ENCODE measurements at places on chromosomes 7 and 10.

DNA sequence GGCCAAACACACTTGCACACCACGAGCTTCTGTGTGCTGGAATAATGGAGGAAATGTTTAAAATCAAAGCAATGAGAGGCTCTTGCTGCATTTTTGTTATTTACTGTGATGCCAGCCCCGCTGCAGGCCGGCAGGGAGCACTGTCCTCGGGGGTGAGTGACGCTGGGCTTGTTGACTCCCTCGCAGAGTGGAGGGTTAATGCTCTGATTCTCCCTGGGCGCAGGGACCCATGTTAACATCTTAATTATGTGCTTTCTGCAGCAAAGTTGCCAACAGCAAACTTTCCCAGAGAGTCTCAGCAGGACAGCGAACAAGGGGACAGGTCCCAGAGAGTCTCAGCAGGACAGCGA, 22.9 kb downstream of the SCART1 start:
- no peaks in the 10 kb centered on the region for H3K27me3 ChIP-seq
- H3K27ac ChIP-seq = no peak overlapping the region
- H3K4me3 ChIP-seq = no peak overlapping the region
- H3K4me1 ChIP-seq = no peaks in the 10 kb centered on the region

GRCh38 chr7:7698930-7699329, 19.5 kb downstream of the RPA3 start:
- H3K27me3 ChIP-seq = no peaks in the 10 kb centered on the region
- H3K4me1 ChIP-seq = no peaks in the 10 kb centered on the region
- H3K4me3 ChIP-seq = no peak overlapping the region
- DNase-seq = no peak

DNA sequence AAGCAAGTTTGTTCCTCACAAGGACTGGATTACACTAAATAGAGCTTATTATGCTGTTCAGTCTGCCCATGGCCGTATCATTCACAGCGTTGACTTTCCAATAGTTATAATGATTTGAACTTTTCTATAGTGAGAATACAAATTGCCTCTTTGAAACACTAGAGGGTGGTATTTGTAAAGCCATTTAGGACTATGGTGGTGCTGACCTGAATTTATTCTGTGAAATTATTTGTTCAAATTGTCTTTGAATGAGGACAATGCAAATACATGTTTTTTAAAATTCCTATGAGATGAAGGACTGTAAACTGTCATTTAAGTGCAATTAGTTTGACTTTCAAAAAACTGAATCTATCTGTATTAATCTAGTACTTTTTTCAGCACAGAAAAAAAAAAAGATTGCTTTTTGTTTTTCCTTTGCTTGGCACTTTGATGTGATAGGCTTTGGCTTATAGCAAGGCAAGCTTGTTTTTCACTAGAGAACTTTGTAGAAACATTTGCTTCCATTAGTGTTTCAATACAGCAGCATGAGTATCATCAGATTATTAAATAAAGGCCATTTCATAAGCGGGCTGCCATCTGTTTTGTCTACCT, 122.7 kb upstream of the TMEM229A start:
- no peaks in the 10 kb centered on the region for H3K4me1 ChIP-seq
- no peaks in the 10 kb centered on the region for H3K36me3 ChIP-seq
- no peak overlapping the region for H3K4me3 ChIP-seq
- no peak overlapping the region for H3K27ac ChIP-seq
- no peaks in the 10 kb centered on the region for H3K27me3 ChIP-seq
- DNase-seq = no peak

GRCh38 chr10:100288196-100288595, 1.7 kb upstream of the BLOC1S2 start:
- no peaks in the 10 kb centered on the region for H3K27me3 ChIP-seq
- no peak overlapping the region for H3K27ac ChIP-seq
- H3K4me3 ChIP-seq = no peak overlapping the region

- H3K4me3 ChIP-seq = no peak overlapping the region
- H3K27me3 ChIP-seq = no peaks in the 10 kb centered on the region
- H3K4me1 ChIP-seq = no peaks in the 10 kb centered on the region
- no peak for DNase-seq
- H3K27ac ChIP-seq = no peak overlapping the region
Observed at GRCh38 chr10:58178811-58179210, 88.9 kb downstream of the IPMK start.

DNA sequence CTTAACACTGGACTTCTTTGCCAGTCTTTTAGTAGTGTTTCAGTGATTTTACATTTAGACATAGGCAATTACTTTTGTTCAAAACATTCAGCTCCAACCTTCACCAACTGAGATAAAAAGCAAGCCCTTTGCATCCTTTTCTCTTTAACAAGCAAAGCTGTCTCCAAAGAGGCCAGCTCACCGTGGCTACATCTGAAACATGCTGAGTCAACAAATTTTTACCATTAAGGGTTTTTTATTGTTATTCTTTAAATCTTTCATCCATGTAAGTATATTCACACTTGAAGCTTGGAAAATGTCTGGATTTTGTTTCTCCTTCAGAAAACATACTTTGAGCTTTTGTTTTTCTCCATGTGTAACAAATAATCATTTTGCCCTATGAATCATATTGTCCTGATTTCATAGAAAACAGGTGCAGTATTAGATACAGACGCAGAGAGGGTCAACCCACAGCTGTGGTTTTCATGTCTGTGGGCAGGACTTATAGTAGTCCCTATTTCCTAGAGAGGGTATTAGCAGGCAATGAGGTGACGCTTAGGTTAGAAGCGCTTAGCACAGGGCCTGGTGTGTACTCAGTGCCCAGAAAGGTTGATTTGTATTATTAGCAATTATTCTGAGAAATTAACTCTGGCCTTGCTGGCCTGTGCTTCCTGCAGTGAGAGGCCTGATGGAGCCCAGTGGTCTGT, 99.5 kb downstream of the MKI67 start:
- no peak for DNase-seq
- H3K4me1 ChIP-seq = no peaks in the 10 kb centered on the region
- no peaks in the 10 kb centered on the region for H3K27me3 ChIP-seq
- no peak overlapping the region for H3K4me3 ChIP-seq
- no peaks in the 10 kb centered on the region for H3K36me3 ChIP-seq

DNA sequence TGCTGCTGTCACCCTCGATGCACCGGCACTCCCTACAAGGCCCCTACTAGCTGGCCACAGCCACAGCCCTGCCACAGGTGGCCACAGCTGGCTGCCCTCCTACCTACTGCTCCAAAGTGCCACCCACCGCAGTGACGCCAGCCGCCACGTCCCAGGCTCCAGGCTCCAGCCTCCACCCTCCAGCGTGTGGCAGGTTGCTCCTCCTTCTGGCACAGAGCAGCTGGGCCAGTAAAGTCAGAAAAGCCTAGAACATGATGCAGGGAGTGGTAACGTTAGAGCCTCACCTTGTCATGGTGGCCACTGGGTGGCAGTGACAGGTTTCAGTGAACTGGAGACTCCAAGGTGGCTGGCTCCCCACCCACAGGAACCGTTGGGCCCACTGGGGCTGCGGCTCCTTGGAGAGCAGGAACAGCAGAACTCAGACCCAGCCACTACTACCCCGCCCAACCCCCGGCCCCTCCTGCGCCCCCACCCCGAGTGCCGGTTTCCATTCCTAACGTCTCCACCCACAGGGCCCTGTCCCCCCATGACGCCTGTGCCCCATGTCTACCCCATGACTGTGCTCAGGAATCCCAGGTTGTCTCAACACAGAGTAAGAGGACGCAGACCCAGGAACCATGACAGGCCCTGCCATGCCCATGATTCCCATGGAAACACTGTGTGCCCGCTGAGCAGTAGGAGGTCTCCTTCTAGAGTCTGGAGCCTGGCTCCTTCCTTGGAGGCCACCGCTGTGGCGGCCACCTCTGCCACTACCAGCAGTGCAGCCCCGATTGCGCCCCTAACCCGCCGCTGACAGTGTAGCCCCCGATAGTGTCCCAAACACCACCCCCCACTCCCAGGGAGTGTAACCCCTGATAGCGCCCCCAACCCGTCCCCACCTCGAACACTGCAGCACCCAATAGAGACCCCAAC, 52.3 kb upstream of the ZNF33B start:
- H3K27me3 ChIP-seq = no peaks in the 10 kb centered on the region
- no peaks in the 10 kb centered on the region for H3K36me3 ChIP-seq
- H3K27ac ChIP-seq = no peak overlapping the region
- peak; percentile 48 for DNase-seq

DNA sequence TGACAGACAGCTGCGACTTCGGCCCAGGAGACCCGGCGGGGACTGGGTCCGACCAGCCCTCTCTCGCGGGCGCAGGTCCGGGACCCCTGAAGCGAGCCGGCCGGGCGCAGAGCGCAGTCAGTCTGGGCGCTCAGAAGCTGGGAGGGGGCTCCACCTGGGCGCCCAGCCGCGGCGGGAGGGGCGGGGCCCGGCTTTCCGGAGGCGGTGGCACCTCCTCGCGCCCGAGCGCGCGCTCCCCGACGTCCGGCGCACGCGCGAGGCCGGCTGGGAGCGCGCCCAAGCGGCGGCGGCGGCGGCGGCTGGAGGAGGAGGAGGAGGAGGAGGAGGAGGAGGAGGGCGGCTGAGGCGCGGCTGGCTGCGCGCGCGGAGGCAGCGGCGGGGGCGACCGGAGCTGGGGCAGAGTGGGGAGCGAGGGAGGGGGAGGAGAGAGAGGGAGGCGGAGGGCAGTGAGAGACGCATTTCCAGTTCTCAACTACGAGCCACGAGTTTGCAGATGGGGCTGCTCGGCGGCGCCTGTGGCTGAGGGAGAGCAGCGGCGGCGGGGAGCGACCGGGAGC, at the start of gene PALS2:
PALS2 (plus strand) TSS at position 456 of the 557 bp plus-strand sequence. CDS start 50,216 bp downstream, outside the sequence.
- no peaks in the 10 kb centered on the region for H3K36me3 ChIP-seq
- no peak within 1 kb of the TSS for H3K27ac ChIP-seq
- H3K4me3 ChIP-seq = peak within 1 kb of the TSS; percentile 96
- H3K4me1 ChIP-seq = peaks cover 4% of the 10 kb centered on the region

GRCh38 chr10:125578658-125579315, 104.2 kb downstream of the TEX36 start:
- no peak for DNase-seq
- no peak overlapping the region for H3K27ac ChIP-seq
- no peaks in the 10 kb centered on the region for H3K4me1 ChIP-seq
- H3K4me3 ChIP-seq = no peak overlapping the region
- H3K36me3 ChIP-seq = no peaks in the 10 kb centered on the region

- no peak for DNase-seq
- H3K27ac ChIP-seq = no peak overlapping the region
- no peak overlapping the region for H3K4me3 ChIP-seq
- H3K27me3 ChIP-seq = no peaks in the 10 kb centered on the region
Observed at GRCh38 chr10:1664333-1664964, 72.9 kb downstream of the ADARB2 start.

GRCh38 chr10:29860166-29860565, 199.2 kb downstream of the JCAD start:
- no peaks in the 10 kb centered on the region for H3K36me3 ChIP-seq
- H3K27ac ChIP-seq = no peak overlapping the region
- DNase-seq = no peak
- no peaks in the 10 kb centered on the region for H3K4me1 ChIP-seq
- H3K27me3 ChIP-seq = no peaks in the 10 kb centered on the region
- H3K4me3 ChIP-seq = no peak overlapping the region

DNA sequence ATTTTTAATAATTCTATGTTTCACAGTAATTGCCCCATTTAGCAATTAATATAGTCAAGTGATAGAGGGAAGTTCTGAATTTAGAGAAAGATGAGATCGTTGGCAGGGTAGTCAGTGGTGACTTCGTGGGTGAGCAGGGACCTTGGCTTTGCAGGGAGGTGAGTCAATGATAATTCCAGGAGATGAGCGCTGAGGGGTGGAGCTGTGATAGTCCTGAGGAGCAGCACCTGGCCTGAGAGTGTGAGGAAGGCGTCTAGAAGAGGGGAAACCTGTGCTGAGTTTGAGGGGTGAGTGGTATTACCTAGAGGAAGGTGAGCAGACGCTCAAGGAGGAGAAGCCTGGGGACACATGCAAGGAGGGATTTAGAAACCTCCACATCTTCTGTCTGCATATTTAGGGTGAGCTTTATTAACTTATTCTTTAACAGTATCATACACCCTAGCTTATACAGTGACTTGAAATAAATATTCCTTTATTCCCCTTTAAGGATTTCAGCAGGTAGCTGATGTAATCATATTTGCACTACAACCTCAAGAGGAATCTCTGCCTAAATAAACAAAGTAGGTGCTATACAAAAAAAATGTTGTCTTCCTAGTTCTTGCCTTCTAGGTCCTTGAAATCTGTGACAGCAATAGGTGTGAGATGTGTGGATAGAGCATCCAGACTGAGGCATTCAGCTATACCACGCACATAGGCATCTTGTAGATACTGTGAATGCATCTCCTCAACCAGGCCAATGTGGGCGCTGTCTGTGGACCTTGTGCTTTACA, 2.1 kb upstream of the TRIL start:
- no peaks in the 10 kb centered on the region for H3K36me3 ChIP-seq
- H3K27me3 ChIP-seq = peaks cover 16% of the 10 kb centered on the region
- no peak overlapping the region for H3K27ac ChIP-seq
- DNase-seq = no peak

- no peak overlapping the region for H3K4me3 ChIP-seq
- no peak for DNase-seq
- H3K4me1 ChIP-seq = no peaks in the 10 kb centered on the region
- H3K27ac ChIP-seq = no peak overlapping the region
Observed at GRCh38 chr10:20017961-20018360, 201.7 kb downstream of the PLXDC2 start.

DNA sequence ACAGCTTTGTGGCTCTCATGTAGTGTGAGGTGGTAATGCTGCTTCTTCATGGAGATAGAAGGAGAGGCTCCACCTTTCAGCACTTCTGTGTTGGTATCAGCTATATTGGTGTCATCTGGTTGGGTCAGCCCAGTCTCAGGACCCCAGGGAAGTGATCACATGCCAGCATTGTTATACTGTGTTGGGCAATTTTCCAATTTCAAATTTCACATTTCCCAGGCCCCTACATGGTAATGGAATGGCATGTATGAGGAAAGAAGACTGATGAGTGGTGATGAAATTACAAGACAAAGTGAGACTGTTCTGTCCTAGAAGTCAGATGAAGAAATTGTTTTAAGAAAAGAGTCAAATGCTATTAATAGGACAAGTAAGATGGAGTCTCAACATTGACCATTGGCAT, 3.7 kb upstream of the AKR1C3 start:
- H3K4me1 ChIP-seq = peaks cover 2% of the 10 kb centered on the region
- H3K36me3 ChIP-seq = no peaks in the 10 kb centered on the region
- no peak overlapping the region for H3K4me3 ChIP-seq
- H3K27ac ChIP-seq = no peak overlapping the region
- no peak for DNase-seq

DNA sequence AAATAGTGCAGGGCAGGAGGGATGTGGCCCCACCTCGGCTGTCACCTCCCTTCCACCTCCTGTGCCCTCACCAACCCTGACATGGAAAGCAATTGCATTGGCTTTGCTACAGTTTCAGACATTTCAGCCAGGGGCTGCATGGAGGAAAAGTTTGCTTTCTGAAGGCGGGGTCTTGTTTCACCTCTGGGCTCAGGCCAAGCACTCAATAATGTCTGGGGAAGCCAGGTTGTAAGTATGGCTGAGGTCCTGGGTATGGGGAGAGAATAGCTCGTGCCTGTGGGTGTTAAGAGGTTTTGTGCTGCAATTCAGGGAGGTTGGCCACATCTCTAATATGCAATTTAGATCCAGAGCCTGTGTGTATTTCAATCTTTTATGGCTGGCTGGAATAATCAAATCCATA, 238.4 kb upstream of the MKI67 start:
- H3K27ac ChIP-seq = no peak overlapping the region
- H3K4me1 ChIP-seq = no peaks in the 10 kb centered on the region
- H3K4me3 ChIP-seq = no peak overlapping the region
- H3K36me3 ChIP-seq = no peaks in the 10 kb centered on the region
